Ammon's horn (tissue), 1 donor: ENCODE measurements at places on chromosomes 7 and 10.

DNA sequence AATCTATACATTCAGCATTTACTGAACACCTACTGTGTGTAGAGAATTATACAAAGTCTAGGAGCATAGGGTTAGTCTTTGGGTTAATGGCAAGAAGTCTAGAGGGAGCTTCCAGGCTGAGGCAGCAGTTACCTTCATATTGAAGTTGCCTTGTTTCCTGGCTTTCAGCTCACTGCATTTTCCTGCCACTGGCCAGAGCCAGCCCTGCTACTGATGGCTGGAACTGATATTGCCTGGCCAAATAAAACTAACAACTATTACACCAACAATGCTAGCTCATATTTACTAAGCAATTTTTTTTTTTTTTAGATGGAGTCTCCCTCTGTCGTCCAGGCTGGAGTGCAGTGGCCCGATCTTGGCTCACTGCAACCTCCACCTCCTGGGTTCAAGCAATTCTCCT is 165.7 kb upstream of the ITGB1 start:
- DNase-seq, result no peak

DNA sequence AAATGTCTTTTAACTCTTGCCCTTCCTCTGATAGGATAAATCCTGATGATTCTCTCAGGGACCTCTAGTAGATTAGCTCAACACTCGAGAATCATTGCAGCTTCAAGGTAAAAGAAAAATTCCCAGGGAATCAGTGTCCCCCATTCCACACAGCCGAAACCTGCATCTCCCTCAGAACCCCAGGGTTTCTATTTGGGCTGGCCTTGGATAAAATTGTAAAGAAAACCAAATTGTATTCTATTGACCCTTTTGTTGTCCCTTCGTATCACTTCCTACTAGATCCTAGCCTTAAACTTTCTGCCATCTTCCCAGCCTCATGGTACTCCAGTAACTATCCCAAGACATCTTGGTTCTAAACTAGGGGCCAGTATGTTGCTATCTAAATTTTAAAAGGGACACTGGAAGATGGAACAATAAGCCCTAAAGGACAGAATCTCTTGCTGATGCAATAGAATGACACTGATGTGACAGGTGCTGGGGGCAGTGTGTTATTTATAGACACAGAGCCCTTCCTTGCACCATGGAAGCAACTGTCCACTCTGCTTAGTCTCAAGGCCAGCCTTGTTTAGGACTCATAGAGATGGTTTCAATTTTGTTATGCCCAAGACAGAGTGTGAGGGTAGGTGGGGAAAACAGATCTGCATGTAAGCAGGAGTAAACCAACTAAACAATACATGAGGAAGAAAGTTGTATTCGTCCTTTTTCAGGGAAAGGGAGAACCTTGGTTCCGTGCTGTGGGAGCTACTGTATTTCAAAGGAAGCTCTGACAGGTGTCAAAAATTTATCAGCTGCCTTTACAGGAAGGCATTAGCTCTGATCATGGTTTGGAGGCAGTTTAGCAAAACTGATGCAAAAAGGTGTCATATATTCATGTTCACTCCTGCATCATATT is 7.6 kb downstream of the ASB15 start:
- no peak for DNase-seq

DNA sequence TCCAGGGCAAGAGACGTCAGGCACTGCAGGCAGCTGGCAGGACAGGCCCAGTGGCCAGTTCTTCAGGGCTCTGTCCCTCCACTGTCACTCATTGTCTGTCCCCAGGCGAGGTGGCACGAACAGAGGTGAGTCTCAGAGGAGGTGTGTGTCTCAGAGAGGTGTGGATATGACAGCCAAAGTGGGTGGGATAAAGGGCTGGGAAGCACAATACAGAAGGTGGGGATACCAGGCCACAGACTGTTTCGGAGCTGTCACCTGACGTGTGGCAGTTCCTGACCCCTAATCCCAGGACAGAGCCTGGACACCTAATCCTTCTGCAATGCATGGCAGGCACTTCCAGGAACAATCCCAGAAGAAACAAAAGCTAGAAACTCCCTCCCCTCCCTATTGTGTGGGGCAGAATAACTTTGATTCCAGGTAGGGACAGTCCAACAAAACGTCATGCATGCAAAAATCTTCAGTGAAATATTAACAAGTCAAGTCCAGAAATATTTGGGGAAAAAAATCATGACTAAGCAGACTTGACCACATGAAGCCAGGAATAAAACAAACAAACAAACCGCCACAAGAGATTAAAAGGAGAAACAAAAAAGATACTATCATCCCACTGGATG is 11.6 kb downstream of the KLRG2 start:
- DNase-seq, result no peak

DNA sequence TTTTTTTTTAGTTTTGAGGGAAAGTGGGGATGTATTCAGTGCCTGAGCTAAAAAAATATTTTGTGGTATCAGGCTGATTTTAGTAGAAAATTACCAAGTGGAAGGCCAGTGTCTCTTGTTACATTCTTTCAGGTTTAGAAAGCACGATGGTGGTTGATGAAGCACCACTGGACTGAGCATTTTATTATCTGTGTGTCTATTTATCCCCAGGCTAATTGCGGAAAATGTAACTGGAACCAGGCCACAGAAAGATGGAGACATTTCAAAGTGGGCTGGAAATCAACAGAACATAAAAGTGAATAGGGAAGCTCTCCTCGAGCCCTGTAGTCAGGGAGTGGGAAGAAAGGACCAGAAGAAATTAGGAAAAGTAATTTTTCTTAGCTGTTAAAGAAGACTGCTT is 261.0 kb downstream of the STK31 start:
- no peak for DNase-seq

- DNase-seq, result no peak
These were observed at the start of gene SUN1 for GRCh38 chr7:832167-832967. SUN1 (plus strand) TSS chr7:832476; CDS start chr7:832525, 49 bp downstream.

- DNase-seq, result no peak
These were observed 8.0 kb downstream of the POLM start for GRCh38 chr7:44074349-44074695.

DNA sequence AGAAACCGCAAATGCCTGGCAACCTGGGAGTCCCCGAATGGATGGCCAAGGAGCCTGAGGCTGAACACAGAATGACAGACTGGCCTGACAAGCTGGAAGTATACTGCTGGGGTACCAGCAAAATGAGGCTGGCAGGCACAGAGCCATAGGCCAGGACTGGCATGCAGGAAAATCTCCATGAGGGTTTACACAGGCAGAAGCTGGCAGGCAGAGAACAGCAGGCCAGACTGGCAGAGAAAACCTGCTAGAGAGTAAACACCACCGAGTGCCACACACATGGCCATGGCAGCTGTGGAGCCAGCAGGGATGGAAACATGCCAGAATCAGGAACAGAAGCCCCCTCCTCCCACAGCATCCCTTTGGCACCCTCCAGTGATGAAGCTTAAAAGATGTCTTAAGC is 63.4 kb downstream of the CRPPA start:
- peak; percentile 31 for DNase-seq

- DNase-seq, result no peak
These were observed 40.3 kb downstream of the ARHGAP22 start for GRCh38 chr10:48564466-48565160.

GRCh38 chr10:71756311-71757191 is 16.8 kb downstream of the VSIR start:
- DNase-seq, result peak; percentile 77

DNA sequence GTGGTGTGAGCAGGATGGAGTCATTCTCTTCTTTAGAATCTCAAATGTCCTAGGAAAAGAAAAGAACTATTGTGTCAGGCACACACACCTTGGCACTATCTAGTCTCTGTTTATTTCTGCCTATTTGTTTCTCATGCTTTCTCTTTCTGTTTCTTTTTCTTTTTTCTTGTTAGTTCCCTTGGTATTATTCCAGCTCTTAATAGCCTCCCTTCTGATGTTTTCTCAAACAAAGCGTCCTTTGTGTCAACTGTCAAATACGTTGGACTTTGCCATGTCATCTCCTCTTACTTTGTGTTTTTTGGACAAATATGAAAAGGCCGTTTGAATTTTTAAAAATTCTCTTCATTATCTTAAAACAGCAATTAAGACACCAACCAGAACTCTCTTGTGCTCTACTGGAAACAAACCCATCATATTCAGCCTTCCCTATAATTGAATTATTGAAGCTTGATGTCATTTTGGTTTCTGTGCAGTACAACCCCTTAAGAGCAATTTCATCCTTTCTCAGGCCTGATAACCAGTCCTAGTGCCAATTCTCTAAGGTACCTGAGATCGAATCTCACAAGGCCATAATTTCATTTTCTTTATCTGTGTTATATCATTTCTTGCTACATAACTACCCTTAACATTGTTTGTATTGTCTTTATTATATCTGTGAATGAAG is 497.8 kb upstream of the NRP1 start:
- DNase-seq, result no peak

DNA sequence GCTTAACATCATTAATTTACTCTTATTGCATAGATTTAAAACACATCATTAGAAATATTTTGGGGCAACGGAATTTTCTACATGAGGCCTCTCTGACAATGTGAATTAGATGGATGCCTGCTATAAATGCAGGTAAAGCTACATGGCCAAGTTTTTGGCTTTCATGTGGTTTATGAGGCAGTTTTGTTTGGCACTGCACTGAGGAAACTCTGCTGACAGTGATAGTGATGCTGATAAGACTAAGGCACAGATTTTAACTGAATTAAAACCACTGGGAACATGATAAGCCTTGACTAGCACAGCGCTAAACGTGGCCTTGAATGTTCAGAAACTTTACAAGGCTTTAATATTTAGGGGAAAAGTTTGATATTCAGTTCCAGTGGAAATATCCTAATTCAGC is 114.3 kb upstream of the NOBOX start:
- no peak for DNase-seq

- DNase-seq, result peak; percentile 86
These were observed 84.5 kb downstream of the SRPK2 start for GRCh38 chr7:105304040-105304895.

DNA sequence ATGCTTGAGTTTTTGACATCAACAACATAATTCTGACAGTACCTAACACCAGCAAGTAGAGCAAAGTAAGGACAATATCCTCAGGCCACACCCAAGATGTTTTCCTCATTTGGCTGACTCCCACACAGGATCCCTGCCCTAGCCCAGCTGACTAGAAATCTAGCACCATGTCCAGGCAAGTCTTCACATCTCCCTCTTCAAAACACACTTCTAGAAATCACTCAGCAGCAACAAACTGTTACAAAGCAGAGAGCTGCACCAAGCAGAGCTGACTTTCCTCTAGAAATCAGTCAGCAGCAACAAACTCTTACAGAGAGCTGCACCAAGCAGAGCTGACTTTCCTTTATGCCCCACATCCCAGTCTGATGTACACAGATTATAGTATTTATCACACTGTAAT is 7.7 kb downstream of the TMEM168 start:
- no peak for DNase-seq

- no peak for DNase-seq
These were observed 370.5 kb downstream of the MDFIC start for GRCh38 chr7:115292381-115292780.

DNA sequence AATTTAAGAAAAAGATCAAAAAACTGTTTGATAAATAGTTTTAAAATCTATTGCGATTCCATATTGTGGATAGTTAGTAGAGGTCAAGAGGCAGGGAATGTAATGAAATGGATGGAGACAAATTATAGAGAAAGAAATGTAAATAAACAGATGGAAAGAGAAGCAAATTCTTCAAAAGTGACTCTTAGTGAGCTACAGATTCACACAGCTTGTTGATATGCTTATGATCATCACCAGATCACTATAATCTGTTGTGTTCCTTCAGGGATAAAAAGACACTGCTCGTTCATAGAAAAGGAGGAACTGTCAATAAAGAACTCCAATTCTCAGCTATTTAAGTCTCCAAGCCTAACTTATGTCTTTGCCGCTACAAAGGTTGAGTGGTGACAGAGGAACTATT is 251.4 kb upstream of the SEMA3C start:
- no peak for DNase-seq

GRCh38 chr7:131604841-131605279 is 48.4 kb upstream of the PODXL start:
- peak; percentile 63 for DNase-seq

- DNase-seq, result no peak
These were observed 67.0 kb downstream of the CTBP2 start for GRCh38 chr10:125093199-125093973.

GRCh38 chr10:131201741-131202515 is 109.6 kb downstream of the TCERG1L start:
- no peak for DNase-seq

GRCh38 chr10:132043861-132044695 is 21.7 kb upstream of the JAKMIP3 start:
- DNase-seq, result no peak

- DNase-seq, result no peak
These were observed 121.5 kb upstream of the PRR15 start for GRCh38 chr7:29442146-29442545.

DNA sequence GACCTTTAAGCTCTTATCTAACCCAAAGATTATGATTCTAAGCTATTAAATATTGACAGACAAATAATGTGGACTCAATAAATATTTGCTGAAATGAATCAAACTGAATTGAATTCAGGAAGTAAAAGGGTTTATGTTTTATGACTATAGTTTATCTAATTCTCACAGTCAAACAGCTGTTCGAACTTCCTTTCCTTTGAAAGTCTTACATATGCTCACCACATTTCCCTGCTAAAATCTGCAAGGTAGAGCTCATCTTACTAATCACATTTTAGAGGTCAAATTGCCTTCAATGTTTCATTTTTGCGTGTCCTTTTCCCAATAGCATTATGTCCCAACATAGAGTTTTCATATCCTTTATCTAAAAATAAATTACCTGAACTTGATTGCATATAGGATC is 154.9 kb upstream of the PPP1R3A start:
- no peak for DNase-seq

DNA sequence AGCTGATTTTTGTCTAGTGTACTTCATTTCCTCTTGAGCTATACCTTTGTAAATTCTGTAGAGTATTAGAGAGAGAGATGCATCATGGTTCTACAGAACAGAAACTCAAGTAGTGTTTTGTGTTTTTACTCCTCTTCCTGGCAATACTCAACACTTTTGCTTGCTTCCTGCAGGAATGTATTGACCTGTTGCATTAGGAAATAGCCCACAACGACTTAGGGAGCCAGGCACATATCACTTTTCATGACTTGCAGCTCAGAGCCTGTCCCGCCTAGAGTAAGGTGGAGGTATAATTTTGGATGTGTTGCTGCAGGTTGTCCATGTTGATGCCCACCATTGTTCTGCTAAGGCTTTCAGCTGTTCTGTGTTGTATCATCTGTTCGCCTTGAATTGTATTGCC is 216.3 kb downstream of the SDK1 start:
- no peak for DNase-seq

- no peak for DNase-seq
These were observed at the start of gene HMX2 for GRCh38 chr10:123147635-123148413. HMX2 (plus strand) TSS chr10:123148136; CDS start chr10:123148379, 243 bp downstream.

DNA sequence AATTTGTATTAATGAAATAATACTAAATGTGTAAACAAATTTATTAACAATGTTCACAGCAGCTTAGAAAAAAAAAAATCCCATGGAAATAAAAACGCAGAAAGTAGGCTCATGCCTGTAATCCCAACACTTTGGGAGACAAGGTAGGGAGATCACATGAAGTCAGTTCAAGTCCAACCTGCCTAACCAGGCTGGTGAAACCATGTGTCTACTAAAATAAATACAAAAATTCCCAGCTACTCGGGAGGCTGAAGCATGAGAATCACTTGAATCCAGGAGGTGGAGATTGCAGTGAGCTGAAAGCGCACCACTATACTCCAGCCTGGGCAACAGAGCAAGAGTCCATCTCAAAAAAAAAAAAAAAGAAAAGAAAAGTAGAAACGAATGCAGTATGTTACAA is 36.2 kb downstream of the LARP4B start:
- no peak for DNase-seq

- no peak for DNase-seq
These were observed 7.2 kb downstream of the DBNL start for GRCh38 chr7:44051611-44052220.
